Right renal cortex interstitium (tissue), 3 donors: ENCODE measurements at places on chromosomes 1 and 21.
A peak's percentile ranks its signal among the peaks of the same experiment; 100 is the strongest.

- no peak for DNase-seq
Measured at GRCh38 chr1:212691561-212692071, 8.0 kb downstream of the BATF3 start.

- no peak for DNase-seq
Measured at GRCh38 chr1:154726443-154726842, 118.5 kb upstream of the ADAR start.

GRCh38 chr1:37064039-37064438 lies 29.7 kb upstream of the GRIK3 start:
- no peak for DNase-seq

- DNase-seq, result peak; percentile 63
Measured at GRCh38 chr1:172533513-172534151, 682 bp downstream of the SUCO start.

GRCh38 chr1:28145728-28146127 lies 30.8 kb downstream of the PTAFR start:
- DNase-seq, result no peak

DNA sequence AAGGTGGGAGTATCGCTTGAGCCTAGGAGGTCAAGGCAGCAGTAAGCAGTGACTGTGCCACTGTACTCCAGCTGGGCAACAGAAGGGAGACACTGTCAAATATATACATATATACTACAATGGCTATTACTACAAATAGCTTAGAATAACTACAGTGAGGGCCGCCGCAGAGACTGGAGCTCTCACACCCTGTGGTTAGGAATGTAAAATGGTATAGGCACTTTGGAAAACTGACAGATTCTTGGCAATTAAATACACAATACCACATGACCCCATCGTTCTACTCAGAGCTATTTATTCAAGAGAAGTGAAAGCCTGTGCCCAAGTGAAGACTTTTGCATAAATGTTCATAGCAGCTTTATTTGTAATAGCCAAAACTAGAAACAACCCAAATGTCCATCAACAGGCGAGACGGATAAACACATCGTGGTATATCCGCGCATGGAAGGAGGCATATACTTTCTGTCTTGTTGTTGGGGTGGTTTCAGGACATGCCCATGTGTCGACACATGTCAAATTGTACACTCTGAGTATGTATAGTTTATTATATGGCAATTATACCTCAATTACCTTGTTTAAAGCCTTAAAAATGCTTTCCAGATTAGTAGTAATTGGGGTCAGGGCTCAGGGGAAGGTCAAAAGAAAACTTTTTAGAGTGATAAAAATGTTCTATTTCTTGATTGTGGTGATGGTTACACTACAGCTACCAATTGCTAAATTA lies 123.4 kb downstream of the RIPK4 start:
- DNase-seq, result no peak

GRCh38 chr1:145979746-145980456 lies 15.4 kb downstream of the POLR3GL start:
- no peak for DNase-seq

DNA sequence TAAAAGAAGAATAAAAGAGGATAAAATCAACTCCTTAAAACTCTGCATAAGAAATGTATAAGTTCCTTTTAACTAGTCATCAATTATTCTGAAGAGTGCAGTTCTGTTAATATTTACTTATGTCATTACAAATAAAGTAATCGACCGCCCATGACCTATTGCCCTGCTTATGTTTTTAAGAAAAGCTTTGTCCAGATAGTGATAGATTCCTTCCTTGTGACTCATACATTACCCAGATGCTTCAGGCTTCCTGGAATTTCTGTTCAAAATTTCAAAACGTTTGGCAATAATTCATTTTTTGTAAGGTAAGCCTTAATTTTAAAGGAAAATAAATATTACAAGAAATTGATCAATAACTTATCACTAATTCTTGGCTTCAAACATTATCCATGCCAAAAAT lies 918.2 kb upstream of the ADGRL2 start:
- no peak for DNase-seq

DNA sequence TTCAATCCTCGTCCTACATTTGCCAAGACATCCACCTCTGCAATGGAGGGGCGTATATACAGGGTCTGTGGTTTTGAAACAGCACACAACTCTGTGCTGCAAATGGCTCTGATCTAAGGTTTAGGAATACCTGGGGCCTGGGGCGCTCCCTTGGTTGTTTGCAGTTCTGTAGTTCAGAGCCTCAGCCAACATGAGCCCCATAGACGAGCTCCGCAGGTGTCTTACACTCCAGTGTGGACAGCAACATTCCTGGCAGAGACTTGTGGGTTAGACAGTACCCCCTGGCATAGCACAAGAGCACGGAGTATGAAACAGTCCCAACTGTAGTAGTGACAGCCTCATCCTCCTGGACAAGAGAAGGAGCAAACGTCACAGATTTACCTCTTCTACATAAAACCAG lies 120.3 kb upstream of the BARHL2 start:
- DNase-seq, result no peak

GRCh38 chr1:97170300-97170699 lies 448.7 kb downstream of the PTBP2 start:
- no peak for DNase-seq

GRCh38 chr1:243587823-243588560 lies 262.1 kb downstream of the AKT3 start:
- no peak for DNase-seq

DNA sequence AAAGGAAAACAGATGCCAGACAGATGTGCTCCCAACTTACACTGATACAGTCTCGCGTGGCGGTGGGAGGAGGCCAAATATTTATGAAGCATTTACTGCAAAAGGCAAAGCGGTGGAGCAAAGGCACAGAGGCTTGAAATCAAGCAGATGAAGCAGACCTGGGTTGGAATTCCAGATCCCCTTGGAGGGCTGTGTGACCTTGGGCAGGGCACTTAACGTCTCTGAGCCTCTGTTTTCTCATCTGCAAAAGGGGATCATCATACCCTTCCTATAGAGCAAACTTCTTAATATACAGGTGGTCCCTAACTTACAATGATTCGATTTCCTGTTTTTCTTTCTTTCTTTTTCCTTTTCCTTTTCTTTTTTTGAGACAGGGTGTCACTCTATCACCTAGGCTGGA lies 54.1 kb downstream of the IGSF21 start:
- DNase-seq, result no peak

- DNase-seq, result no peak
Measured at GRCh38 chr1:36119456-36119855, 5.6 kb downstream of the COL8A2 start.

GRCh38 chr21:33355996-33356395 lies 31.2 kb downstream of the IFNAR1 start:
- no peak for DNase-seq

GRCh38 chr1:181028615-181029014 lies 5.2 kb upstream of the MR1 start:
- no peak for DNase-seq

- no peak for DNase-seq
Measured at GRCh38 chr1:115692224-115692623, 50.5 kb downstream of the VANGL1 start.

DNA sequence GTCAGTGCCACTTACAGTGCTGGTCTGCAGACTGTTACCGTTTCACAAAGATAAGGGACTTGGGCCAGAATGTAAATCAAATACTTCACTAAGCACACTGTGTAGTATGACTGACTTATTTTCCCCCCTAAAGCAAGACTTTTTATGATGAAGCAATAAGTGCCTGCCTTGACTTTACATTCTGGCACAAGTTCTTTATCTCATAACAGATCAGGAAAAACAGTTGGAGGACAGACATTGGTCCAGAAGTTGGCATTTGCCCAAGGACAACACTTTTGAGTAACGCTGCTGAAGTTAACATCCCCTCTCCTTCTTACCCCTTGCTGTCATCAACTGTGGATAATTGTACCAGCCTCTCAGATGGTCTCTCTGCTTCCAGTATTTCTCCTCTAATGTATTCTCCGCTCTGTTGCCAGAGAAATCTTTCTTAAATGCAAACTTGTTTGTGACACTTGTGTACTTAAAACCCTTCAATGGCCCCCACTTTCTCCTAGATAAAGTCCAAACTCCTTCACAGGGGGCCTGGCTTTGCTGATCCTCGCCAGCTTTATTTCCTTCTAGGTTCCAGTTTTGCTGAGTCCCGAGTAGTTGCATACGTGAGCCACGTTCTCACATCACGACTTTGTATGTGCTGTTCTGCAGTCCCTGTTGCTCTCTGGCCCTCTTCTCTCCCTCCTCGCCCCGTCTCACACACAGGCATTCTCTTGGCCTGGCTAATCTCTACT lies 45.7 kb downstream of the S1PR1 start:
- DNase-seq, result no peak

DNA sequence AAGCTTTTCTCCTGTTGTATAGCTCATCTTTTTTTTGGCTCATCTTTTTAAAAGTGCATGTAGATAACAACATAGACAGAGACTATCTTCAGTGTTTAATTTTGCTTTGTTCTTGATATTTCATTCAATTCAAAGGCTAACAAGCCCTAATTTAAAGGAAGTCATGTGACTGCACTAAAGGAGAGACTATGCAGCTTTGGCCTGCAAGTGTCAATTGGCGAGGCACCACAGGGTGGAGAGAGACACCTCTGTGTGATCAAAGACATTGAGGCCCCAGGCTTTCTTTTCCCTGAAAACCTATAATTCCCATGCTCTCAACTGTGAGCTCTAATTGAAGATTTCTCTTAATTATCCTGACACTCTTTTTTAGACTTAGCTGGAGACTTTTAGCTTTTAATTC lies 53.6 kb downstream of the CHODL start:
- no peak for DNase-seq

- DNase-seq, result no peak
Measured at GRCh38 chr21:19261731-19262376, 858.3 kb upstream of the TMPRSS15 start.
